Panc1 (cell line): ENCODE measurements at places on chromosomes 7 and 10.

DNA sequence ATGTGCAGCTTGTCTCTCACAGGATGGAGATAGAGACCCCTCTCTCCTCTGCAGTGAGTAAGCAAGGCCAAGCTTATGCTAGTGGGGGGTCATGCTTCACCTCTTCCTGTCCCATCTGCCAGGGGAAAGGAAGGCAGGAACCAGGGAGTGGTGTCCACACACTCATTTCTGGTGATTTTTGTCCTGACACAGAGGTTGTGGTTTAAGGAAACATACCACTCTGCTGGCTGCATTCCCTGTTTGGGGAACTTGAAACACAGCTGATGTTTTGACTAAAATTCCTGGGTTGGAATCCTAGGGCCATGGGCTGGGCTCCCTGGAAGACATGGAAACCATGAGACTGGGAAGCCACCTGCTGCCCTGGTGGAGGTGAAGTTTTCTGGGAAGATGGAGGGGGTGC lies 21.4 kb downstream of the C10orf120 start:
- DNase-seq, result no peak

GRCh38 chr10:785861-786214 lies 96.4 kb upstream of the DIP2C start:
- no peak for DNase-seq

- no peak for DNase-seq
These were observed 109.7 kb downstream of the RAMP3 start for GRCh38 chr7:45267262-45267661.

GRCh38 chr7:135236727-135237126 lies 3.1 kb downstream of the STRA8 start:
- no peak for DNase-seq

DNA sequence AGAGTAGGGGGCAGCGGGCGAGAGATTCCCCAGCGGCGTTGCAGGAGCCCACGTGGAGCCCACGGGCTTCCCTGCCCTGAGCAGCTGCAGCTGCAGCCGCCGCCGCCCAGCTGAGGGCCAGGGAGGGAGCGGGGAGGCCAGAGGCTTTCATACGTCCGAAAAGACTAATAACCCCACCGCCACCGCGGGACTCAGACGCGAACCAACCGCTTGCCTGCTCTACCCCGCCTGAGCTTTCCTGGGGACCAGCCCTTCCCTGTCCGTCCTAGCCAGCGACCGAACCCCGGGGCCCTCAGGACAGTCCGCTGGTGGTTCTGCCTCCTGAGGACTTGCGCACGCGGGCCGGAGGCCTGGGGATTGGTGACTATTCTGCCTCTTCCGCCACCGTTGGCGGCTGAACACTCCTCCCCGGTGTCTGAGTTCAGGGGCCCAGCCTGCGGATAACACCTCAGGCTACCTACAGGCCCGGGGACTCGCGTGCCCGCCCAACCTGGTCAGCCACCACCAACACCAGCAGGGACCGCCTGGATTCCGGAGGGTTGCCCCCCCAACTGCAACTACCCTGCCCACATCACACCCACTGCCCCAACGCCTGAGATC lies 18.4 kb downstream of the IFT22 start:
- DNase-seq, result no peak

GRCh38 chr7:56083150-56083785 lies 9.5 kb downstream of the PHKG1 start:
- DNase-seq, result no peak

DNA sequence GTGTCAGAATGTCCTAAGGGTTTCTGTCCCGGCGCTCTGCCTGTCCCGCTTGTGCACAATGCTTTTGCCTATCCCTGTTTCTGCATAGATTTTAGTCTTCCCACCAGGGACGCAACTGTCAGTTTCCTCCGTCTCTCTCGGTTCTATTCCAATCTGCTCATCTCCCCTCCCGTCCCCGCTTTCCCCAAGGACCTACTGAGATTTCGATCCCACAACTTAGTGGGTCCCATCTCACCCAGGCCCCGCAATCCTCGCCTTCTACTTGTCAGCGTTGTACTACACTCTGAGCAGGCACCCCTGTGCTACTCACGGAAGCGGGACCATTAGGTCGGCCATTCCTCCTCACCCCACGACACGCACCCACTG lies 519 bp upstream of the ZNF655 start:
- no peak for DNase-seq

GRCh38 chr10:63438506-63439498 lies 27.0 kb downstream of the JMJD1C start:
- DNase-seq, result no peak

DNA sequence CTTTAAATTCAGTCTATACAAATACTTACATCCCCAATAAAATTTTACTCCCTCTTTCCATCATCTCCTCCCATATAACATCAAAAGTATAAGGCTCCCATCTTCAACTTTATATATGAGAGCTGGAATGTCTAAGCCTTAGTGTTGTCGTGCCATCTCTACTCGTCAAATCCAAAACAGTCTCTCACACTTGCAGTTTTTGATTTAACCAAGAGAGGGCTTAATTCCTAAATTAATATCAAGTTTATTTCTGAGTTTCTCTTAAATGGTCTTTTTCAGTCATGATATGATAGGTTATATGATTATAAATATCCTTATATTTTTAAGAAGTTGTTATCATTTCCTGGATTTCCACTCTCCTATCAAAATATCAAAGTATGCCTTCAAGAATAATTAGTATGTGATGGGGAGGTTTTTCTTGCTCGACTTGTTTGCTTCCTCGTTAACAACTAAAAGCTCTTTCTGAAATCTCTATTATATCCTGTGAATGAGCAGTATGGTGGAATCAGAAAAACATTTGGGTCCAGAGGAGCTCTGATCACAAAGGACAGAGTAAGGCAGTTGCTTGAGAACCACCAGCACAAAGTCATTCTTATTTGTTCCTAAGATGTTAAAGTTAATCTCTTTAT lies 12.5 kb upstream of the LIPK start:
- DNase-seq, result no peak

GRCh38 chr7:71697400-71697799 lies 565.5 kb downstream of the GALNT17 start:
- no peak for DNase-seq

GRCh38 chr7:144830811-144831210 lies 5.0 kb downstream of the TPK1 start:
- no peak for DNase-seq

GRCh38 chr10:104035194-104036068 lies 50.2 kb downstream of the COL17A1 start:
- DNase-seq, result no peak

- no peak for DNase-seq
These were observed 149.6 kb downstream of the TCF7L2 start for GRCh38 chr10:113099431-113100183.

- no peak for DNase-seq
These were observed at the start of gene COL1A2 for GRCh38 chr7:94394437-94395140. TSS of gene COL1A2 (plus strand) at chr7:94394895. CDS start at chr7:94395032, 137 bp downstream.

DNA sequence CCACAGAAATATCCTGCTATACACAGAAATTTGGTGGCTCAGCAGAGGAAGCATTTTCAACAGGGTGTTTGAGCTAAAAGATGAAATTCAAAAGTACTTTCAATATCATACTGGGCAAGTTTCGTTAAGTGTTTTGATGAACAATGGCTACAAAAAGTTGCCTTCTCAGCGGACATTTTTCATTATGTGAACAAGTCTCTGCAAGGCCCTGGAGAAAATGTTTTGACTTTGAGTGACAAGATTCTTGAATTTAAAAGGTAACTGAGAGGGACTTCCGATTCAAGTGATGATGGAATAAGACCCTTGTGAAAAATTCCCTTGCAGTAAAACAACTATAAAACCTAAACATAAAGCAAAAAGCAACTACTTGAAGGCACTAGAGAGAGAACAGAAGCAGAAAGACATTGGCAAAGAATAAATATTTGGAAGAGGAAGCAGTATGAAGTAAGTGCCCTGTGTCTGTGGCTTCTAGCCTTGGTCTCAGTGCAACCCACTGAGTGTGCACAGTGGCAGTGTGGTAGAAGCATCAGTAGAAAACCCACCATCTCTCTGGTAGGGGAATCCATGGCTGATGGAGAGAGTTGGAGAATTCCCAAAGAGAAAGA lies 62.5 kb upstream of the NAMPT start:
- no peak for DNase-seq

DNA sequence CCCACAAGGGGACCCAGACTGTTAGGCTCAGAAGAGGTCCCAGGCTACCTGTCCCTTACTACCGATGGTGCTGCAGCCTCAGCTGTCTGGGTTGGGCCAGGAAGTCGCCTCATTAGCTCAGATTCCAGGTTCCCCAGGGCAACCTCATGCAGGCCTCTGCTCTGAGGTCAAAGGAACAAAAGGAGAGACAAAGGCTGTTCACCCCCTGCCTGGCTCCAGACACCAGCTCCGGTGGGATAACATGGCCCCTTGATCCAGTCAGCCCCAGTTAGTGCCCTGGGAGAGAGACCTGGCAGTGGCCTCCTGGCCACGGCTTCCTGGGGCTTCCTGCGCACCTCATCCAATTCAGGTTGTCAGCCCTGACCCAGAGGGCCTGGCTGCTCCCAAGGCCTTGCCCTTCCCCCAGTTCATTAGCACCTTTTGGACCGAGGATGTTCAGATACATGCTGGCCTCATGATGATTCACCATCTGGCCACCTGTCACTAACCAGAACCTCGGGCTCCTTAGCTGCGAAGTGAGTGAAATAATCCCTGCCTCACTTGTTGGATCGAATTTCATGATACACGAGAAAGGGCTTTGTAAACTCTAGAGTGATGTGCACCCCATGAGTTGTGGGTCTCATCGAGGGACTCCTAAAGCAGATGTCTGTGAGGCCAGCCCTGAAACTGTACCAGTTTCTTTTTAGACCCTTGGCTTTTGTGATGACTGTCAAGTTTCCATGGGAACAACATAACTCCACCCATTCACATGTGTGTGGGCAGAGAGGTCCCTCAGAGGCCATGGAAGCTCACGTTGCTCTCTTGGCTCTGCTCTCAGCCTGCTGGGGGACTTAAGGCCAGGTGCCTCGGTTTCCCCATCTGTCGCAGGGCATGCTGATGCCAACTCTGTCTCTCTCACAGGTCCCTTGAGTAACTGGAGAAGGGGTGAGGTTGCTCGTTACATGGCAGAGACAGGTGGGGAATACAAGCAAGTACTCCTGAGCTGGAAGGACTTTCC lies 79.5 kb upstream of the PCBD1 start:
- no peak for DNase-seq
